ENCODE measurements at places on chromosomes 6 and 20.

GRCh38 chr6:100464903-100465700 lies at the start of gene SIM1:
SIM1 (minus strand) TSS chr6:100464921; CDS start chr6:100463468, 1,453 bp downstream.
- DNase-seq = no peak

DNA sequence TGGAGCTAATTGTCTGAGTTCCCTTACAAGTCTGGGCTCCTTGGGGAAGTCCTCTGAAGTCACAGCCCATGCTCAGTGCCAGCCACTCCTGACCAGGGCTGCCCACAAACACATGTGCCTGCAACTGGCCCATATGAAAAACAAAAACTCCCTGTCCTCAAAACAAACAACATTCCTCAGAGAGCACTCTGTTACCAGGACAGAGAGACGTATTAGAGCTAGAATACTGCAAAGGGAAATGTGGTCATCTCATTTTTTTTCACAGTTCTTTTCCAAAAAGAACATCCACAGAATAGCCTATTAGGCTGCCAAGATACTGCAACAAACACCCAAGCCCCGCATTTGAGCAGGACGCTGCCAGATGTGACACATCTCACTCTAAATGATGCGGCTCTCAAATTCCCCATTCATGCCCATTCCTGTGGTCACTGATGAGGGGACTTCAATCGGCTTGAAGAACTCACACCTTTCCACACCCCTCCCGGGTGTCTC lies 71.1 kb downstream of the SLC22A23 start:
- no peak for DNase-seq

- DNase-seq = no peak
These were observed 55.7 kb downstream of the HNF4A start for GRCh38 chr20:44411020-44411756.

DNA sequence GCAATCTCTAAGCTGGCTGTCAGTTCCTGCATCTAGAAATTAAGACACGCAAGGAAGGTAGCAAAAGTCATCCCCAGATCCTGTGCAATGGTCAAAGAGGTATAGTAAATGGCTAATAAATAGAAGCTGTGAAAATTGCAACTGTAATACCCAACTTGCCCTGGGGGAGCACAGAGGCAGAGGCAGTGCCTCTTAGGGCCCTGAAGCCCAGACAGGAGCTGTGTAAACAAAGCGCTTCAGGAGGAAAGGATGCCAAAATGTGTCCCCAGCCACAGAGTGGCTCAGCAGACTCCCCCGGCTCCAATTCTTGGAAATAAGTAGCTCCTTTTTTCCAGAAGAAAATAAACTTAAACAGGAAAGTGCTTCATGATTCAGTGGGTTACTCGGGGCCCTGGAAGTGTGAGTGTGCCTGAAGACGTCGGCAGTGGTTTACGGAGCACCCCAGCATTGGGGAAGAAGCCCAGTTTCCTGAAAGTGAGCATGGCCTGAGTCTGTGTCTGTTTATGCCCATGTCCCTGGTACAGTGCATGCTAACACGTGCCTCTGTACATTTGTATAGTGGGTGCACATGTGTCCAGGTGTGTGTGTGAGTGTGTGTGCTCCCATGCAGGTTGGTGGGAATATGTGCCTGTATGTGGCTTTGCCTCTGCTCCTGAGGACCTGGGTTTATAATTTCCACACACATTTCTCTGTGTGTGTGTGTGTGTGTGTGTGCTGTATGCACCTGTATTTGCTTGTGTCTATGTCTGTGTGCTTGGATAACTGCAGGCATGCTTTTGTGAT lies 246.7 kb downstream of the MAFB start:
- no peak for DNase-seq

GRCh38 chr20:63451821-63452220 lies 20.6 kb downstream of the KCNQ2 start:
- no peak for DNase-seq

GRCh38 chr20:16166737-16167136 lies 406.5 kb downstream of the KIF16B start:
- no peak for DNase-seq

GRCh38 chr6:10613077-10613476 lies 81.3 kb downstream of the C6orf52 start:
- DNase-seq = no peak

- DNase-seq = no peak
These were observed 17.6 kb upstream of the EIF2S2 start for GRCh38 chr20:34129518-34130162.

GRCh38 chr20:17807651-17808050 lies 107.9 kb downstream of the BANF2 start:
- no peak for DNase-seq

DNA sequence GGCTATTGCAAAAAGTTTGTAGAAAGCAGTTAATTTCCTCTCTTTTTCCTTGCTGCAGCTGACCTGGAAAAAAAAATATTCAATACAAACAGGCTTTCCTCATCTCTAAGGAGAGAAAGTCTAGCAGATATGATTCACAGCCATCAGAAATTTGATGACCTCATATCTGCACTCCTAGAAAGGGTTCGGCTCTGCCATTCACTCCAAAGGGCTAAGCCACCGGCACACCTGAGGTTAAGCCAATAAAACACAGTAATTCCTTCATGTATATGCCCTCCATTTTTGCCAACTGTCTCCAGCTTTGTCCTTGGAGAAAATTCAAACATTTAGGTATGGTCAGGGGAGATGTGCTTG lies 18.7 kb upstream of the LY86 start:
- no peak for DNase-seq

- DNase-seq = no peak
These were observed 116.6 kb downstream of the MRPL14 start for GRCh38 chr6:44010411-44011349.

DNA sequence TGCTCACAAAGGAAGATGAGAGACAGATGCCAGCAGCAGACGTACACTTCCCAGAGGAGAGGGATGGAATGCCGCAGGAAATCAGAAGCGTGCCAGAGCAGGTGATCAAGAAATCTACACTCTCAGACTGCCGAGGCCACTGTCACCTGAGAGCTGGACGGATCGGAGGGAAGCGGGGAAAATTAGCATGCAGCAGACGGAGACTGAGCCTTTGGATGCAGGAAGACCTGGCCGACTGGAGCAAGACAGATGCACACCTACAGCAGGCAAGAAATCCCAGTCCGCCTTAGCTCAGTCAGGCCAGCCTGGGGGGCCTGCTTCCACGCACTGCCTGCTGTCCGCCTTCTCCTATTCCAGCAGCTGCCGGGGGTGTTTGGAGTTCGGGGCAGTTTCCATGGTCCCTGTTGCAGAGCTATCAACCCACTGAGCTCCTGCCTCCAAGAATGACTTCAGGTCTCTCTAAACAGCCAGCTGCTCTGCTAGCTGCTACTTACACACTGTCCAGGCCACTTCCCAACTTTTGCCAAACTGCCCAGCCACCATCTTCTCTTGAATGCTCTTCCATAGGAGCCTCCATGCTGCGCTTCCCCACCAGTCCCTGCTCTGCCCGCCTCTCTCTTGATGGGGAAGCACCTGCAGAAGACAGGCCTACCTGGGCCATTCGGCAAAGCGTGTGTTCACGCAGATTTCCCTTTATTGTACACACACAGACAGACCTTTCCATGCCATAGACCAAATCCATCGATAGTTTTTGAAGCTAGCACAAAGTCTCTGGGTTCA lies 368.5 kb downstream of the ZFAND3 start:
- DNase-seq = no peak

DNA sequence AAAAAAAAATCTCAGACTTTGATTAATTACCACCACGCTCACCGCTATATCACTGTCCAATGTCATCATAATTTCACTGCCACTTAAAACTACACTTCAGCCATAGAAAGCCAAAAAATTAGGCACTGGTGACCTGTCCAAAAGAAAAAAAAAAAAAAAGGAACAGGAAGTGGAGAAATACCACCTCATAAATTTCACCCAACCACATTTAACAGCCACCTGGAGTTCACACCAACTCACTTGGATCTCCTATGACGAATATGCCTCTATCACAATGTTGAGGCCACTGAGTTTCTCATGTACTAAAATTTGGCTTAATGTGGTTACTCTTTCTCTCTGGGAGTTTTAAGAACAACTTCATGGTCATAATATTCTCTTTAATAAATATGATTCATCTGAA lies 237.5 kb upstream of the RSPO3 start:
- DNase-seq = no peak

GRCh38 chr20:11794525-11794924 lies 123.2 kb upstream of the BTBD3 start:
- DNase-seq = no peak

GRCh38 chr6:155964544-155964943 lies 508.9 kb upstream of the NOX3 start:
- DNase-seq = no peak

- no peak for DNase-seq
These were observed 621.5 kb upstream of the CDH4 start for GRCh38 chr20:60630609-60631008.

- DNase-seq = no peak
These were observed 37.0 kb downstream of the KLHL31 start for GRCh38 chr6:53628354-53629119.

- DNase-seq = no peak
These were observed 129.0 kb upstream of the BMP5 start for GRCh38 chr6:56004426-56004825.

- no peak for DNase-seq
These were observed 43.9 kb downstream of the ATG5 start for GRCh38 chr6:106281661-106282060.

DNA sequence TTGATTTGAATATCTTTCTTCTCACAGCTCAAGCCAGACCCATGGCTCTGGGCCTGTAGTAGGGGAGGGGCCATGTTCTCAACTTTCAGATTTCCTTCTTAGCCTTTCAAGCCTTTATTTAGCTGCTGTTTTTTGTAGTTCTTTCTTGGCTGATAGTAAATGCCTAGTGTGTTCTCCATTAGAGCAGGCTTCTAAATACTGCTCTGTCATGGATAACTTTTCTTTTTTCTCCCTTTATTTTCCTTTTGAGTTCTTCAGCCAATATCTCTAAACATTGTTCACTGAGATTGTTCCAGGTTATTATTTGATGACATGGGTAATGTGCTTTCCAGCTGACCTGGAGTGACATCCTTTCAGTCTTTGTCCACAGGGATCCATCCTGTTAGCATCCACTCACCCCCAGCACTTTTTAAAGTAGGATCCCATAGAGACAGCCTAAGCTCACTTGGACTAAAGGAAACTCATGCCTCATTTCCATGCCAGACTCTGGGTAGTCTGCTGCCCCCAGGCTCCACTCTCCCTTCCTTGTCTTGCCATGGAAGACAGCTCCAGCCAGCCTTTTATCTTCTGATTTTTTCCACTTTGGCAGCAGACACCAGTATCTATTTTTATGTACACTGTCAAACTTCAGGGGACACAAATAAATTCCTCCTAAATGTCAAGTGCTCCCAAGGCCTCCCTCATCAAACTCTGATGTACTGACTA lies 645.6 kb downstream of the RNF144B start:
- DNase-seq = no peak

Data from stimulated activated CD8-positive, alpha-beta memory T cell treated with anti-CD3 and anti-CD28 coated beads, Interleukin-7, amount 100 ng/mL, for 48 hours (primary cell).